Stimulated activated CD4-positive, alpha-beta T cell treated with anti-CD3 and anti-CD28 coated beads, Interleukin-12 subunit alpha, Interleukin-12 subunit beta, amount 100 ng/mL, for 48 hours (primary cell): ENCODE measurements at places on chromosomes 7 and 10.
A peak's percentile ranks its signal among the peaks of the same experiment; 100 is the strongest.

DNA sequence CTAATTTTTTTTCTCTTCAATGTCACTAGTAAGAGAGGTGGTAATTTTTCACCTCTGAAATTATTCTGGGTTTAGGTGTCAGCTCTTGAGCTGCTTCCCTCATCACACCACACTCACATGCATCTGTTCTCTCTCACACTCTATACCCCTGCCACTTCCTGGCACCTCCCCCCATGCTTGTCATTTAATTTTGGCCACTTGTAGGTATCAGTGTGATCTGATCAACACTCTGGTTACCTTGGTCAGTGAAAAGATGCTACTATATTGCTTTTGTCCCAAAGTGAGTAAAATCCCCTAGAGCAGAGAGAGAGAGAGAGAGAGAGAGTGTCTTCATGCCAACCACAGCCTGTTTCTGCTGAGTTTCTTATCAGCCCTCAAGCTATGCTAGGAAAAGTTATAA, 42.5 kb downstream of the STK17A start:
- no peak for DNase-seq

- no peak for DNase-seq
Observed at GRCh38 chr7:93646538-93646937, 72.0 kb upstream of the CALCR start.

DNA sequence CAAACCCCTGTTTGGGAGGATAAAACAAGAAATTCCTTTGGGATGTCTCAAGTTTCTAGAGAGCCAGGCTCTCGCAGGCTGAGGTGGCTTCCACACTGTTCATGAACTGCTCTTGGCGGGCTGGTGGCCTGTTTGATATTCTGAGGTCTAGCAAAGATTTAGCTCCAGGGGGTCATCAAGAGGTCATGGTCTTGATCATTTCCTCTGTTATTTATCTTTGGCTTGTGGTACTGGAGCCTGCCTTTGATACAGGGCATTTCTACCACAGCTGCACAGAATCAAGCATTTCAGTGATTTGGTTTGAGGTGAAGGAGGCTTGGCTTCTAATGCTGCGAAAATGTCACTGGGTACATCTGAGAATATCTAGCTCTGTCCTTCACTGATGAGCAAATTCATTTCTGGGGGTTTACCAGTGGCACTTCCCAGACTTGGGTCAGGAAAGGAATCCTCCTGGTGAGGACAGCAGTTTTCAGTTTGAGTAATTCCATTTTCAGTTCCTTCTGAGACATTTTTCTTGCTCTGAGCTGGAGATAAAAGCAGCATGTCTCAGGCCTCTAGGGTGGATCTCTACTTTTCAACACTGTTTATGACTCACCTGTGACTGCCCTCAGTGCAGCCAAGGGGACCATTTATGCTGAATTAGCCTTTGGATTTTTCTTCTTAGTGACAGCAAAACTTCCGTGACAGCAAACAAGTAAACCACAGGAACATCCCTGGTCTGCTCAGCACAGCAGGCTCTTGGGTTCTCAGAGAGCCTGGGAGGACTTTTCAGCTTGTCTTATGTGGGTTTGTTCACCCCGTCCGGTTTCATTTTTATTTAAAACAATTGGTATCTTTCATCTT, 312.0 kb downstream of the RNLS start:
- DNase-seq: peak; percentile 45

GRCh38 chr10:101032637-101033224, 1.7 kb downstream of the SFXN3 start:
- DNase-seq: peak; percentile 45

DNA sequence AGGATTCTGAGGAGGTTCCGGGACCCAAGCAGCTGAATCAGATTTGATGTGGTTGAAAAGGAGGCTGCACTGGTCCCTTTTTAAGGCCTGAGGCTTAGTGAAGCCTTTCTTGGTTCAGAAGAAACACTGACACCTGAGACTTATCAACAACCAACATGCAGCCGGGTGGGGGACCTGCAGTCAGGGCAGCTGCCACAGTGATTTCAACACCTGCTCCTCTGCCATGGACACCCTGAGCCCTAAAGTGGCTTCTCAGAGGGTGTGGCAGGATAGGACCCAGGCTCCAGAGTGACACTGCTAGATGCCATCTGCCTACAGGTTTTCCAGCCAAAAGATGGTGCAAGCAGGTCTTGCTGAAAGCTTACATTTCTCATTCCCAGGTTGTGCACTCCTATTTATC, 99.3 kb downstream of the COL13A1 start:
- no peak for DNase-seq

GRCh38 chr7:101211501-101211900, 5.9 kb downstream of the PLOD3 start:
- no peak for DNase-seq
